ENCODE measurements at places on chromosomes 6 and 20. TPM values are rescaled to one million over a fixed set of nuclear protein-coding genes. Genes with fewer than 3 reads are reported as not detected.

- no peak for DNase-seq
These were observed 244.8 kb upstream of the CDYL start for GRCh38 chr6:4531406-4531805.

GRCh38 chr6:134683783-134684422 lies 266.0 kb downstream of the ALDH8A1 start:
- DNase-seq, result no peak

- DNase-seq, result no peak
These were observed 525.1 kb upstream of the NOX3 start for GRCh38 chr6:155980768-155981079.

Gene SLC24A3
- polyA plus RNA-seq, result not detected

Gene DCDC2
- polyA plus RNA-seq, result not detected

Measured in GM12878 (cell line).